ENCODE measurements at places on chromosomes 7 and 10. TPM values are rescaled to one million over a fixed set of nuclear protein-coding genes. Genes with fewer than 3 reads are reported as not detected.

The EIF5AL1 gene
- 0.24 TPM for total RNA-seq

The ZPBP gene
- total RNA-seq, result not detected

The COL13A1 gene
- 2.1 TPM for total RNA-seq

The TMEM140 gene
- 25.4 TPM for total RNA-seq

The OAT gene
- 64.0 TPM for total RNA-seq

The HMX3 gene
- not detected for total RNA-seq

The KCNIP2 gene
- total RNA-seq, result 2.3 TPM

The TLX1 gene
- not detected for total RNA-seq

The HABP2 gene
- 0.24 TPM for total RNA-seq

The PVRIG gene
- total RNA-seq, result 0.42 TPM

The PCDH15 gene
- 0.58 TPM for total RNA-seq

The GRM8 gene
- 0.39 TPM for total RNA-seq

The GOLGA7B gene
- total RNA-seq, result 1.9 TPM

The SPDYE11 gene
- total RNA-seq, result not detected

The TUBAL3 gene
- not detected for total RNA-seq

The OR2A42 gene
- not detected for total RNA-seq

The ADRB1 gene
- total RNA-seq, result 15.4 TPM

The SPDYE5 gene
- not detected for total RNA-seq

The SDK1 gene
- 5.5 TPM for total RNA-seq

The FKBP6 gene
- 0.18 TPM for total RNA-seq

The EFCAB10 gene
- total RNA-seq, result 2.4 TPM

The CCDC172 gene
- not detected for total RNA-seq

The CALCR gene
- total RNA-seq, result 0.16 TPM

The AKR1D1 gene
- total RNA-seq, result not detected

The HOXA2 gene
- total RNA-seq, result 0.61 TPM

The ASB10 gene
- total RNA-seq, result not detected

The ANKRD26 gene
- total RNA-seq, result 8.0 TPM

The PPIA gene
- total RNA-seq, result 1,630 TPM

The CALML5 gene
- total RNA-seq, result not detected

The SEC61G gene
- 161 TPM for total RNA-seq

The IL2RA gene
- total RNA-seq, result 4.1 TPM

The TMEM176B gene
- 45.2 TPM for total RNA-seq

The OR2A5 gene
- not detected for total RNA-seq

The AKR1C2 gene
- 12.0 TPM for total RNA-seq

The GPR22 gene
- total RNA-seq, result not detected

The NUP42 gene
- 33.6 TPM for total RNA-seq

The RGR gene
- not detected for total RNA-seq

The PRXL2A gene
- 46.2 TPM for total RNA-seq

The MRLN gene
- total RNA-seq, result not detected

The VSTM4 gene
- 11.0 TPM for total RNA-seq

The ADAM8 gene
- total RNA-seq, result 45.3 TPM

The AKR1C4 gene
- not detected for total RNA-seq
